ENCODE measurements at places on chromosomes 4 and X.

DNA sequence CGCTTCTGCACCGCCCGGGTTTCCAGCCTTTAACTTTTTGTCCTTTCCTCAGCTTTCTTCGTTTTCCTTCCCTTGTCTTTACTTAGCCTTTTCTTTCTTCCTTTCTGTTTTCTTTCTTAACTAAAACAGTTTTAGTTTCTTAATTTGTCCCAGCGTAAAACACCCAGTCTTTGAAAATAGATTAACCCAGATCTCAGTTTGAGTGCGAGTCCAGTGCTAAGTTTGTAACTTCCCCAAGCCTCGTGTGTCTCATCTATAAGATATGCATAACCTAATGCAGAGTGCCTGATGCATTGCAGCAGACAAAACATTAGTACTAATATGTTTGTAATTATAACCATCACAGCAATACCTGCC is 460 bp upstream of the GEMIN8 start:
- DNase-seq = peak; percentile 82

GRCh38 chr4:142274137-142274536 is 572.0 kb downstream of the INPP4B start:
- peak; percentile 14 for DNase-seq

GRCh38 chrX:139826065-139827044 is 106.5 kb downstream of the ATP11C start:
- DNase-seq = no peak

GRCh38 chrX:44876086-44876485 is 3.1 kb downstream of the KDM6A start:
- DNase-seq = peak; percentile 69

DNA sequence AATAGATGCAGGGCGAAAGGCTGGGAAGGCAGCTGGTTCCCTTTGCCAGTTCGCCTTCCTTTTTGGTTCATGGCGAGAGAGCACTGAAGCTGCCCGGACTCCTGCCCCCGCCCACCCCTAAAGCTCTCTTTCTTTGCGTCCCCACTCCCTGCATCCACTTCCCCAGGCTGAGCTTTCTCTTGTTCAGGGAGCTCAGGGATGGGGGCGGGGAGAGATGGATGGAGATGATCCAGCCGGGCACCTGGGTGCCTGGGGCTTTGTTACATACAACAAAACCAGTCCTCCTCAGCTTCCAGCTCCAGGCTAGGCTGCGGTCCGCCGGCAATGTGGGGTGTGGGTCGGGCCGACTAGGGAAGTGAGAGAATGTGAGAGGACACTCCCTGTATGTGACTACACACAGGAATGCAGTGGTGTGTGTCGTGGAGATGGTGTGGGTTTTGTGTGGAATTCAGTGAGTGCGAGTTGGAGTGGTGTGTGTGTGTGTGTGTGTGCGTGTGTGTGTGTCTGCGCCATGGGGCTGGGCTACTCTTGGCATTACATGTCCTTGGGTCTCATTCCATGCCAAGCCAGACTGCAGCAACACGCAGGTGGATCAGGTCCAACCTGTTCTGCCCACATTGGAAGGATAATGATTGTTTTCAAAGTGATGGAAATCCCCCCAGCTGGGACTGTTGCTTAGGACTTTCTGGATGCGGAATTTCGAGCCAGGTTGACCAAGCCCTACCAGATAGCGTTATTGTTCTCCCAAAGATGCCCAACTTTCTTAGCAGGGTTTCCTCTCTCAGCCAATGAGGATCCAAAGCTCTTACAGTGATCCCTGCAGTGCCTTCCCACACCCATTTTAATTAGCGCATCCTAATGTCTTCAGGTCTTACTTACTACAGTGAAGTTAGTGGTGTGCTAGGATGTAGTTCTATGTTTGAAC is 149.4 kb upstream of the CHRDL1 start:
- no peak for DNase-seq

DNA sequence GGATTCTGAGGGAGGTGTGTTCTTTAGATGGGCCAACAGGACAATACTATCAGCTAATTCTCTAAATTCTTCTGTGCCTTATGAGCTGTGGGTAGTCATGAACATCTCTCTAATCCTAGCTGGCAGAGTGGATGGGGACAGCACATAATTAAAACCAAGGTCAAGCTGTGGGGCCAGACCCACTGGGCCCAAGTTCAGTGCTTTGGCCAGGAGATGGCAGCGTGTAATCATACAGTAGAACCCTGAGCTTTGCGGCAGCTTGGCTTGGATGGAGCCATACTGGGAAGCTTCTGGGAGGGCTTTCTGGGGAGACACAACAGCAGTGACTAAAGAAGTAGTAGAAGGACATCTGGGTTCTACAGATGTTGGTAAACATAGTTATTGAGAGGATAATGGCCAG is 140.3 kb upstream of the CXCL13 start:
- no peak for DNase-seq

DNA sequence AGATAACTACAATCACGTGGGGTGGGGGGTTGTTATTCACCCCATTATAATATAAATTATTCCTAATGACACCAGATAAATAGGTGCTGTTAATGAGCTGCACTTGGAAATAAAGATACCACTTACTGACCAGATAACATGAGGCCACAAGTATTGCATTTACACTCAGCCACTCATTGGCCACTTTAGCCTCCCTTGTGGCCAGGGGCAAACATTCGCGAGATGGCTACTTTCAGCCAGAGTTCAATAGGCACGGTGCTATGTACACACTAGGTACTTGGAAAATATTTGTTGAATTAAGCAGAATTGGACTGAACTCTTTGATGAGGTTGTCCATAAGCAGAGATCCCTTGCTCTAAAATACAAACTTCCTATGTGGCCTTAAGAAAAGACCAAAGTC is 713.7 kb upstream of the TENM3 start:
- DNase-seq = no peak

DNA sequence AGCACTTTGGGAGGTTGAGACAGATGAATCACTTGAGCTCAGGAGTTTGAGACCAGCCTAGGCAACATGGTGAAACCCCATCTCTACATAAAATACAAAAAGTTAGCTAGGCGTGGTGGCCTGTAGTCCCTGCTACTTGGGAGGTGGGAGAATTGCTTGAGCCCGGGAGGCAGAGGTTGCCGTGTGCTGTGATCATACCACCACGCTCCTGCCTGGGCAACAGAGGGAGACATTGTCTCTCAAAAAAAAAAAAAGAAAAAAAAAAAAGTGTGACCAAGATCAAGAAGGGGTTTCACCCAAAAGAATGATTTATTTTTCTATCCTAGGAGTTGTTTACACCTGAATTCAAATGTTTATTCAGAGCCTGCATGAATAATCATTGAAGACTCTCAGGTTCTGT is 572.4 kb upstream of the GALNT7 start:
- DNase-seq = no peak

DNA sequence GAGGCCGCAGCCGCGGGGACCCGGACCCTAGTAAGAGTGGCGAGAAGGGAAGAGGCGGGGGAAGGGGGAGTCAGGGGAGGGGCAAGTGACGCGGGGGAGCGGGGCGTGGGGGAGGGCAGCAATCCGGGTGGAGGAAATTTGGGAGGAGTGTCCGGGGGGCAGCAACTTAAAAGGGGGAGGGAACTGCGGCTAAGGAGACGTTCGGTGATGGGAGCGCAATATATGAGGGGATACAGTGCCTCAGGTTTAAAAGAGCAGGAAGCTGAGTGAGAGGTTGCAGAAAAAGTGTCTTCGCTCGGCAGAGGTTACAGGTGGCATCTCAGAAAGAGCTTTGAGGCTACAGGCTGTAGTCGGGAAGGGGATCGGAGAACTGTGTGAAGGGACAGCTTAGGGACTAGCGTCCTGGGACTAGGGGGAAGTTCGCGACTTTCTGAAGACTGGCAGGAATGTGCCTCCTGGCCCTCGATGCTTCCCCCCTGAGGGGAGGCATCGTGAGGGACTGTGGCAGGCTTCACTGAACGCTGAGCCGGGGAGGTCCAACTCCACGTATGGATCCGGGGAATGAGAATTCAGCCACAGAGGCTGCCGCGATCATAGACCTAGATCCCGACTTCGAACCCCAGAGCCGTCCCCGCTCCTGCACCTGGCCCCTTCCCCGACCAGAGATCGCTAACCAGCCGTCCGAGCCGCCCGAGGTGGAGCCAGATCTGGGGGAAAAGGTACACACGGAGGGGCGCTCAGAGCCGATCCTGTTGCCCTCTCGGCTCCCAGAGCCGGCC is 519 bp downstream of the FOXO4 start:
- DNase-seq = peak; percentile 37

DNA sequence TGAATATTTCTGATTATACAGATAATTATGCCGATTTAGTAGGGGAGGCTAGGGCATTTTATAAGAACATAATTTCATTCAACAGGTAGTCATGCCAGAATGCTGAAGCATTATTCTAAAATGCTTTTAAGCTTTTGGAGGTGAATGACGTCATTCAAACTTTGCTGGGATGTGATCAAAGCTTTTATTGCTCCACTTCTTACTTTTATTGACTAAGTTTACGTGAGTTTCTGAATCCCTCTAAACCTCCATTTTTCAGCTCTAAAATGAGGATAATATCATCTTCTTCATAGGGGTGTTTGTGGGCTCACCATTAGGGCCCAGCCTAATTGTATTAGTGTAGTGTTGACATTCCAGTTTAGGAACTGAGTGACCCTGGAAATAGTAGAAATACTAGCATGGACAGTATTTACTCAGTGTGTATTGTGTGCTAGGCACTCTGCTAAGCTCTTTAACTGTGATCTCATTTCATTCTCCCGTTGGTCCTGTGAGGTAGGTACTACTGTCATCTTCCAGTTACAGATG is 3.0 kb downstream of the WWC2 start:
- no peak for DNase-seq

GRCh38 chr4:185915271-185915670 is 103.3 kb upstream of the SORBS2 start:
- DNase-seq = no peak

- no peak for DNase-seq
These were observed 5.7 kb downstream of the SPON2 start for GRCh38 chr4:1166509-1167243.

DNA sequence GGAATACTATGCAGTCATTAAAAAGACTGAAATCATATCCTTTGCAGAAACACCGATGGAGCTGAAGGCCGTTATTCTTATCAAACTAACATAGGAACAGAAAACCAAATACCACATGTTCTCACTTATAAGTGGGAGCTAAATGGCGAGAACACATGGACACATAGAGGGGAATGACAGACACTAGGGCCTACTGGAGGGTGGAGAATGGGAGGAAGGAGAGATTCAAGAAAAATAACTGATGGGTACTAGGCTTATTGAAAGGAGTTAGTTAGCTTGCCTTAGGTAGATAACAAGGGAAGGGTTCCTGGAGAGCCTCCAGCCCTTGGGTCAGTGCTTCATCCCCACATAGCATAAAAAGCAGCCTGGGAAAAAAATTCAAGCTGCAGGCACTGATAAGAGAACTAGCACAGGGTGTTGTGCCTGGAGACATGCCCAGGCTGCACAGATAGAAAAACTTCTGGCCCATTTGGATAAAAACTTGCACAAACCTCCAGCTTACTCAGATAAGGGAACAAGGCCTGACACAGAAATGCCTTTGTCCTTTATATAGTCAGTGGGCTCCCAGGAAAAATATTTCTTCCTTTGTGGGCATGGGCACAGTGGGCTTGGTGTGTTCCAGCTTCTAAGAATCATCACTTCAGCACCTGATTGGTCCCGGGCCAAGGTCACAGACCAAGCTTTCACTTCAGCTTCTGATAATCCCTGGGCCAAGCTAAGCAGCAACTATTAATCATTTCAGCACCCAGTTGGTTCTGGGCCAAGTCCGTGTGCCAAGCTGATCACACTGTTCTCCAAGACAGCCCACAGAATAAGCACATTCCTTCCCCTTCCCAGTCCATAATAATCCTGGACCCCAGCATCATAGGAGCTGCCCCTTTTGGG is 23.1 kb upstream of the PWWP3B start:
- no peak for DNase-seq

DNA sequence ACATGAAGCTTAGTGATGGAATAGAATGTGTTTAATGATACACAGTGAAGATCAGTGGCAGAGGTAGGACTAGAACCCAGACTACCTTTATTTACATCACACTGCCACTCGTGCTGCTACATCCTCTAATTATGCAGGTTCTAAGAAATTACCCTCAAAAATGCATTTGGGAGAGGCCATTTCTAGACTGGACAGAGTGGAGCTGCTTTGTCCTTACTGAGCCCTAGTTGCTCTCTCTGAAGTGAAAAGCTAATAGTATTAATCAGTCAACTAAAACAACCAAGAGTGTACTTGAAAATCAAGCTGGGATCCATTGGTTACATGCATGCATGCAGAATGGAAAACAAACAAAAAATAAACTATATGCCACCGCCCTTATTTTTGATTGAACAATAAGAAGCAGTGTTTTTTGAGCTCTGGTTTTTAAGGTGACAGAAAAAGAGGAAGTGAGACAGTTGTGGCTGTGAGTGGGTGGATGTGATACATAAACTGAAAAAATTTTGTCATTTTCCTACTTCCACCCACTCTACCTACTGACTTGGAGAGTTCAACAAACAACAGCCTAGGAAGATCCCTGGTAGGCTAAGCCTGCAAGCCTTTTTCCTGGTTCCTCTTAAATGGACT is 6.8 kb upstream of the VSIG4 start:
- no peak for DNase-seq

DNA sequence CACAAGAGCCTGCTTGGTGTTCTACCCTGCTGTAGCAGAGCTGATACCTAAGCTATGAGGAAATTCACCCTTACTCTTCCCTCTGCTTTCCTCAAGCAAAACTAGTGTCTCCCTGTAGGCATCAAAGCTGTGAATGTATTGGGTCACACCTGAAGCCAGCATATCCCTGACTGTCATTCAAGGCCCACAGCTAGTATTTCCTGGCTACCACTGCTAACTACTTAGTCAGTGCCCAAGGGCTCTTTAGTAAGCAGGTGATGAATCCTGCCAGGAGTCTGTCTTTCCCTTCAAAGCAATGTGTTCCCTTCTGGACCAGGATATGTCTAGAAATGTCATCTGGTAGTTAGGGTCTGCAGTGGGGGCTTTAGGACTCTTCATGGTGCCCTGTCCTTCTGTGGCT is 125.7 kb downstream of the RPA4 start:
- no peak for DNase-seq

- DNase-seq = no peak
These were observed 49.7 kb downstream of the SCD5 start for GRCh38 chr4:82748810-82749470.

- no peak for DNase-seq
These were observed 907 bp downstream of the LHFPL1 start for GRCh38 chrX:112678831-112679230.

- peak; percentile 26 for DNase-seq
These were observed 130.6 kb upstream of the FAT1 start for GRCh38 chr4:186854256-186854655.

GRCh38 chrX:115378471-115378870 is 89.0 kb downstream of the LUZP4 start:
- no peak for DNase-seq

DNA sequence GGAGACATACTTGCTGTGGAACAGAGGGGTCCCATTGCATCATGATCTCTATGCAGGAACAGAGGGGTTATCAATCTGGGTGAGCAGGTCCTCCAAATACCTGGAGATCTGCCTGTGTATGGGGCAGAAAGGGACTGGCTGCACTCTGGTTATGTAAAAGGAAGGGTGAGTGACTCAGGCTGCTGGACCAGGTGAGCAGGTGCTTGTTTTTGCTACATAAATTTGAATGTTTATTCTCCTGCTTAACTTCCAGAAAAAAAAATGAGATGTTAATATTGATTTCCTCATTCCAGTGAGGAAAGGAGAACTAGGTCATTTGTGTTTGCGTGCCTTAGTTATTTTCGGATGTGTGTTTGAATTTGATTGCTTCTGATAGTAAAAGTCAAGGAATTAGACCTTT is 225.8 kb upstream of the TRAM1L1 start:
- no peak for DNase-seq
